ENCODE measurements at places on chromosomes 4 and X. TPM values are rescaled to one million over a fixed set of nuclear protein-coding genes. Genes with fewer than 3 reads are reported as not detected.

The MAGED4 gene
- polyA plus RNA-seq = not detected

- no peaks in the 10 kb centered on the region for H3K36me3 ChIP-seq
- peak overlapping the region; percentile 46 for H3K27ac ChIP-seq
- DNase-seq = no peak
- no peak overlapping the region for H3K4me3 ChIP-seq
Observed at GRCh38 chrX:63739885-63740284, 45.1 kb downstream of the ARHGEF9 start.

The ATP8A1 gene
- polyA plus RNA-seq = 23.0 TPM

The ENPEP gene
- not detected for polyA plus RNA-seq

The ARSH gene
- polyA plus RNA-seq = not detected

All from immature natural killer cell (primary cell).